ENCODE measurements at places on chromosomes 11 and 22.

- DNase-seq = no peak
These were observed 4.2 kb downstream of the PLA2G3 start for GRCh38 chr22:31136155-31136554.

- no peak for DNase-seq
These were observed 47.5 kb upstream of the POU2AF1 start for GRCh38 chr11:111426617-111427016.

GRCh38 chr11:122162095-122162494, 46.1 kb upstream of the BLID start:
- no peak for DNase-seq

- no peak for DNase-seq
These were observed 14.2 kb downstream of the ATM start for GRCh38 chr11:108237058-108237481.

DNA sequence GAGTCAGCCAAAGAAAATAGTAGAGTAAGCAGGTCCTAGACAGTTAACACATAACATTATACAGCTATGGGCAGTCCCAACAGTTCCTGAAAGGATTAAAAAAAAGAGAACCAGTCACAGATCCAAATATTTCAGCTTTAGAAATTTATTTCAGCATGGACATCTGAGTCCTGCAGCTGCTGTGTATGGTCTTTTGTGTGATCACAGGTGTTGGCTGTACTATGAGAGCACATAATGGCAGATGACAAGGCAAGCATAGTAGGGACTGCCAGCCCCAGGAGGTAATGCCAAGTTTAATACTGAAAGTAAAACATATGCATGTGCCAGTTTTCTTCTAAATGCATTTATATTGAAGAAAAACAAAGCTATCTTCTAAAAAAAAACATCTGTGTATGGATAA, 158.1 kb downstream of the GRIA4 start:
- no peak for DNase-seq

DNA sequence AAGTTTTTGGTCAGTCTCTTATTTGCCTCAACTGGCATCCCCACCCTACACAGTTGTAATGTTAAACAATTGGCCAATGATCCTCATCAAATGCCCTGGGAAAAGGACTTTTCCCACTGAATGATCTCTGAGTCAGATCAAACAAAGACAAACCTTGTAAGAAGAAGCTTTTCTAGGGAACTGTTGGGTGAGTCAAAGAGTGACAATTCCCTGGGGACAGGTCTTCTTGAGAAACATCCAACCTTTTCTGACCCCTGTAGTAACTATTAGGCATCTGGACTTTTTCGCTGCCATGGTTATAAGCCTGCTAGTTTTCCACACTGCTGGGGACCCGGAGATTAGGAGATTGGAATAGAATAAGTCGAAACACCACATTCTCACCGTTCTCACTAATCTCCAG, 789.8 kb upstream of the API5 start:
- DNase-seq = no peak

- no peak for DNase-seq
These were observed 14.3 kb upstream of the CRY2 start for GRCh38 chr11:45832811-45833441.

GRCh38 chr11:117181586-117182550, 3.3 kb downstream of the SIDT2 start:
- no peak for DNase-seq

DNA sequence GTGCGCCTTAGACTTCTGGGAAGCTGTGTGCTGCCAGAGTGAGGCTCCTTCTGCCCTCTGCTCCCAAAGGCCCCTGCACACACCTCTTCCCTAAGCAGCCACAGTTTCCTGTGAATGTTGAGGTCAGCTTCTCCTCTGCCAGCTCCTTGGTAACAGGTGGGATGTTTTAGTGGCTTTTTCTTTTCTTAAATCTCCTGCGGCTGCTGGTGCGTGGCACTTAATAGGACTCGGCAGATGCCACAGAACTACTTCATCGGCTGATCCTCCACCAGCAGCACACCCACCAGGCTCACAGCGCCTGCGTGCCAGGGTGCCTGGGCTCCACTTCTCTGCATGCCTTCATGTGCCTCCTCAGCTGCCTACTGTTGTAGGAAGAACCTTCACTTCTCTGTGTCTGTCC, 87.8 kb downstream of the RCN1 start:
- DNase-seq = no peak

GRCh38 chr22:34294986-34295385, 374.7 kb upstream of the LARGE1 start:
- no peak for DNase-seq

DNA sequence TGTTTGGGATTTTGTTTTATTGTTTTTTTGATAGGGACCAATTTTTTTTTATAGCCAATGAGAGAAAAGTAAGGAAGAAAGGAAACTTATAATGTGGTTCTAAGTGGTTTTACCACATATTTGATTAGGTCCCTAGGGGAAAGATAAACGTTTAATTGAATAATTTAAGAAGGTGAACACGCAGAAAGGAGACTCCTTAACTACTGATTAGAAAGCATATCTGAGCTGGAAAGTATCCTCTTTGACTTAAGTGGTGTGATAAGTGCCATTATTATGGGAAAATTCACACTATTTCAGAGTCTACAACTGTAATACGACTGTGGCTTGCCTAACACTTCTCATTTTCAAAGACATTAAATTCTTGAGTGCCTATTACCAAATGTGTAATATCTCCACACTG, 106.5 kb upstream of the GRAMD1B start:
- no peak for DNase-seq

DNA sequence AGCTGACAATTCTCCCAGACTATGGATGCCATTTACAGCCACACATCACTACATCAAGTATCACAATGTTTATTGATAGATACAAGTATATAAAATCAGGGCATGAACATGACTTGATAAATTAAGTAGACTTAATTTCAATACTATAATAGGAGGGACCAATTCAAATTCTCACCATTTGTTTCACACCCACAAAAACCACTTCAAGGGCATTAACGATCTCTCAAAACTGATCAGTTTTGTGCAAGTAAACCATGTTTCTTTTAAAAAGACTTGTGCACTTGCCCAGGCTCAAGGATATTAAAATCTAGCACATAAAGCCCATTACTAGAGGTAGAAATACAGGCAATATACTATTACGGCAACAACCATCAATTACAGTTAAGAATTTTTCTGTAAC, 11.7 kb downstream of the EIF4G2 start:
- DNase-seq = no peak

DNA sequence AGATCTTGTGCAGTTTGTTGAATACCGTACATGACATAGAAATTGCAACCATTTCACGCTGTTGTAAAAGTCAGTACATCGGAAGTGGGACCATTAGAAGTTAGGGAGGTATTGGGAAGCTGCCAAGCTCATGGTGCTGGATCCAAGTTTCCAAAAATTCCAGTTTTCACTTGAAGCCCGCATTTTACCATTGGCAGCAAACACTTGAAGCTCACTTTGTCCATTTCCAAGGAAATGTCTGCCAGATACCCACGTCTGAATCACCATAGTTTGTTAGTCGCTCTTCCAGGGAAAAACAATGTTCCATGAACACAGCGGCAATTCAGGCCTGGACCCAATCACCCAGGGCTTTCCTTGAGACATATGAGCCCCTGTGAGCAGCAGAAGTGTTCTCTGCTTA, 22.6 kb upstream of the PARVB start:
- no peak for DNase-seq

DNA sequence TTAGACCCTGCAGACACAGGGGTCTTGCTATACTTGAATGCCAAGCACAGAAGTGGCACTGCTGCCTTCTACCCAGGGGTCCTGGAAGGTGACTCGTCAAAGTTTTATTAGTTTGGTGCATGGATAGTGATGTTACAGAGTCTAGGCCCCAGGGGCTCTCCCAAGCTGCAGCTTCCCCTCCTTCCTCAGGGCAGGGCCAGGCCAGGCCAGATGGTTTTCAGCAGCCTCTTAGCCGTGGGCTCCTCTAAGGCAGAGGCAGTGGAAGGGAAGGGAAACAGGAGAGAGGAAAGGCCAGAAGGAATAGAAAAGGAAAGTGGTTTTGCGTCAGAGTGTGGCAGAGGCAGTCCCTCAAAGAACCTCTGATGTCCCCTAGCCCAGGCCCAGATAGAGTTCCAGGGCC, 21.9 kb downstream of the ANKK1 start:
- DNase-seq = no peak

- DNase-seq = no peak
These were observed 228.1 kb downstream of the TENM4 start for GRCh38 chr11:79212741-79213190.

GRCh38 chr11:34250211-34250610, 107.6 kb downstream of the ABTB2 start:
- no peak for DNase-seq

- DNase-seq = peak; percentile 61
These were observed 51.9 kb downstream of the IGLL1 start for GRCh38 chr22:23527971-23528740.

DNA sequence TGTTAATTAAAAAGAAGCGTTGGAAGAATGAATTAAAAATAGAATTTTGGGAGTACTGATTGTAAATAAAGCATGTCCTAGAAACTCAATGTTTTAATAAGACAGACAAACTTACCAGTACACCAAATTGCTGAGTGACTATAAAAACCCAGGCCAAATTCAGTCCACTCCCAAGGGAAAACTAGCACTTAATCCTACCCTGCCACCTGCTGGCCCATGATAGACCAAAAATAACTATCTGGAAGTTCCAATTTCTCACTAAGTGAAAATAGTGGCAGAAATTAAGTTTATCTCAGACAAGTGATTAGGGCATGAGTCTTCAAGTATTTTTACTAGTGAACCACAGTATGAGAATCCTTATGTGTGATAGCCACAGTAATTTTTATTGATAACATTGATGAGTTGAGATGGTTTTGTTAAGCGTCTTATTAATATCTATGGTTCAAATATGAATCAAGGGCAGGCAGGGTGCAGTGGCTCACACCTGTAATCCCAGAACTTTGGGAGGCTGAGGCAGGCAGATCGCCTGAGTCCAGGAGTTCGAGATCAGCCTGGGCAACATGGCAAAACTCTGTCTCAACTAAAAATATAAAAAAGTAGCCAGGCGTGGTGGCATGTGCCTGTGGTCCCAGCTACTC, 9.8 kb upstream of the DDX10 start:
- peak; percentile 15 for DNase-seq

DNA sequence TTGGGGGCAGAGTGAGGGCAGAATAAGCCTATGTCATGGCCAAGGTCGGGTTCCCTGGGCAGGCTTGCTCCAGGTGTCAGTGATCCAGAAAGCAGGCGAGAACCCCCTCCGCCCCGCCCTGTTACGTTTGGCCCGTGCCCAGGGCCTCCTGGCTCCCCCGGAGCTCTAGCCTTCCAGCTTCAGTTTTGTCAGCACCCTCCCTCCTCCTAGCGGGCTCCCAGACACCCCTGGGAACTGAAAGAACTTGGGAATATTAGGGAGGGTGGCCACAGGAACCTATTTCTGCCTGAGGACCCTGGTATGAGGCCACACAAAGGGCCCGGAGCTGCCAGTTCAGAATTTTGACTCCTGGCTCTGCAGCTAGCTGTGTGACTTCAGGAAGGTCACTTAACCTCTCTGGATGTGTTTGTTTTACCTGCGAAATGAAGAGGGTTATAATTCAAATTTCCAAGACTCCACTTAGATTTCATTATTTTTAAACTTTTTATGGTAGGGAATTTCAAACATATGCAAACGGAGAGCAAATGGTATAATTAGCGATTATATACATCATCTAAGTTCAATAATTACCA, 1.2 kb downstream of the TUBA8 start:
- no peak for DNase-seq

- no peak for DNase-seq
These were observed 13.2 kb downstream of the OTUB1 start for GRCh38 chr11:63999349-64000025.

DNA sequence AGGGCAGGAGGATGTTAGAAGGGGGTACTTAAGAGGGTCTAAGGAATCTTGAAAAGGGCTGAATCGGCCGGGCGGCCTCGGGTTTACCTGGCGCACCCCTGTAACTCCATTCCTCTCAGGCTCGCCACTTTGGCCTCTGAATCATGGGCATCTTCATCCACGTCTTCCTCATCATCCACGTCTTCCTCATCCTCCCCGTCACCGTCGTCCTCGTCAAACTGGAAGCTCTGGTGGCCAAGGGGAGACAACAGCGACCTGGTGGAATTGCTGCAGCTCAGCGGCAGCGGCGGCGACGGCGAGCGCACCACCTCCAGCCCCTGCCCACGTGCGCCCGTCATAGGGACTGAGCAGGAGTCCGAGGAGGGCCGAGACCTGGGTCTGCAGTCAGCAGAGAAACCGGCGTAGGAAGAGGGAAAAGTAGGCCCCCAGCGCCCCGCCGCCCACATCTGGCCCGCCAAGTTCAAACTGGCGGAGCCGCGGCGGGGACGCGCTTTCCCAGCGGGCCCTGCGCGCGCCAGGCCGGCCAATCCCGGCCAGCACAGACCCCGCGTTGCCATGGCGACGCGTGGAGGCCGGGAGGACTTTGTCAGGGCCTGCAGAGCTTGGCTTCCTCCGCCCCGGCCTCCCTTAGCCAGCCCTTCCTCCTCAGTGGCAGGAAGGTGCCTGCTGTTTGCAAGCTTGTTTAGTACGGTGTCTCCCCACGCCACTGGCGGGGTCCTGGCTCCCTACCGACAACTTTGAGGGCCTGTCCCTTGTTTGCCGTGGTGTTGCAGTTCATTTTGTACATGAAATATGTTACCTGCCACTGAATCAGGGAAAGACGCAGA, at the start of gene CCDC34:
TSS of gene CCDC34 (minus strand) at position 467 of the 827 bp plus-strand sequence. CDS start at position 446, 21 bp downstream.
- peak; percentile 88 for DNase-seq

- no peak for DNase-seq
These were observed 6.3 kb downstream of the SYT7 start for GRCh38 chr11:61574611-61575010.

DNA sequence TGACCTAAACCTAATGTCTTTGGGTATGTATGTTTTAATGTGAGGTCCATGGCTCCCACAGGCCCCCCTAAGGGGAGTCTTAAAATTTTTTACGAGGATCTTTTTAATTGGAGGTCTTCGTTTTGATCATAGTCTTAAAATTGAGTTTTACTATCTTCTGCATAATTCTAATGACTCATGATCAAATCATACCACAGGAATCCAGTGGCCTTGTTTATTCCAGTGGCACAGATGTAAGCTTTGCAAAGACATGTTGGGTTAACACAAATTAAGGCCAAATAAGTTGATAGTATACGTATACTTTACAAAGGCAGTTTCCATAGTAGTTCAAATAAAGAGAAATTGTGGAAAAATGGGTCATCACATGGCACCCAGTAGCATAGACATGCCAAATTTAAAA, 33.9 kb upstream of the FJX1 start:
- DNase-seq = no peak

- no peak for DNase-seq
These were observed 90.2 kb downstream of the PLEKHA7 start for GRCh38 chr11:16923987-16924386.

DNA sequence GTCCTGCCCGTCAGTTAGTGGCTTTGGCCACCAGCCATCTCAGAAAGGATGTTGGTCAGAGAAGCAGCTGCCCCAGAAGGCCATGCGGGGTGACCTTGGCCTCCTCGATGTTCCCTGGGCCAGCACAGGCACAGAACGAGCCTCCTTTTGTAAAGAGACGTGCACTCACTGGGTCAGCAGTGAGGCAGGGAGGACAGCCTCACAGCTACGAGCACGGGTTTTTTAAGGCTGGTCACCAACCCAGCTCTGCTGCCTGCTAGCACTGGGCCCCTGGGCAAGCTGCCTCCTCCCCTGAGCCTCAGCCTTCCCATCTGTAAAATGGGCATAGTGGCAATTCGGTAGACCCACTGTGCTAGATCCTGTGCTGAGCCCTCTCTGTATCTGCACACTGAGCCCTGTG, 10.8 kb downstream of the IGLL1 start:
- no peak for DNase-seq

GRCh38 chr11:58576887-58577471, 1.3 kb upstream of the LPXN start:
- no peak for DNase-seq

Measured in GDM1 (cell line).